Activated CD4-positive, alpha-beta T cell treated with anti-CD3 and anti-CD28 coated beads, Interleukin-2, amount 10 ng/mL, durations not matched to agents 7 days and 5 days (primary cell): ENCODE measurements at places on chromosomes 6 and 20. TPM values are rescaled to one million over a fixed set of nuclear protein-coding genes. Genes with fewer than 3 reads are reported as not detected.

- DNase-seq: no peak
Observed at GRCh38 chr20:45826381-45827019, 612 bp downstream of the TNNC2 start.

- DNase-seq: no peak
Observed at GRCh38 chr20:62266340-62266739, 28.0 kb downstream of the OSBPL2 start.

DNA sequence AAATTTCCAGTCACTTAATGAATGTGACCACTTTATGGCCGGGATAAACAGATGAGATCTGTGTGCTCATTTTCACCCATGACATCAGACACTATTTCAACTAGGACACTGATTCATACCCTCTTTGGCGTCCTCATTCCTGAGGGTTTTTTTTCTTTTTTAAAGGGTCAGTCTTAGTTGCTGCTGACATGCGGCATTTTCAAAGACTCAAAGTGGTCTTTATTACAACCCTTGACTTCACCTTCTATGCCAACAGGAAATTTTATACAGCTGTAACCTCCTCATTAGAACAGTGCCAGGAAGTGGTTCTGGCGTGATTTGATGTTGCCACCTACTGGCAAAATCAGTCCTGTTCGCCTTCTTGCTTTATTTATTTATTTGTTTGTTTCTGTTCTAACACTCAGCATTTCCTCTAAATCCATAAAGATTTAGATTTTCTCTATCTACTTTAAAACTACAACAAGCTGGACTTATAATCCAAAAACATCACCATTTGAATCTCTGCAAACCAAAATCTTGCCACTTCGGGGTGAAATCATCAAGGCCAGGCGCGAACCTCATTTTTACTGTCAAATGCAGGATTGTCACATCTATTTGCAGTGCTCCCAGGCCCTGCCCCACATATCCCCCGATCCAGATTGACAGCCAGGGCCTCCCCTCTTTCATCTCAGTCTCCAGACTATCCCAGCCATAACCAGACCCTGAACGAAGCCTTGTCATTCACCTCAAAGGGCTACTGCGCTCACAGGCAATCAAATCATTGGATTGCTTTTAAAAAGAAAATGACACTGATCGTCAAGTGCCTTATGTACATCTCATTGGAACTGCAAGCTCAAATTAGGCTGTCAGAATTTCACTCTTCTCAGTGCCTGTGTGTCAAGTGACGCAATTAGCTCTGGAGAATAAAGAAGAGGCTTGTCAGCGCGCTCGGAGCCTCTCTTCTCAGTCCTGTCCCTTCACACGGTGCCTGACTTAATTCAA lies 77.5 kb downstream of the C6orf118 start:
- DNase-seq: no peak

The CAPN11 gene
- total RNA-seq: 3.0 TPM

DNA sequence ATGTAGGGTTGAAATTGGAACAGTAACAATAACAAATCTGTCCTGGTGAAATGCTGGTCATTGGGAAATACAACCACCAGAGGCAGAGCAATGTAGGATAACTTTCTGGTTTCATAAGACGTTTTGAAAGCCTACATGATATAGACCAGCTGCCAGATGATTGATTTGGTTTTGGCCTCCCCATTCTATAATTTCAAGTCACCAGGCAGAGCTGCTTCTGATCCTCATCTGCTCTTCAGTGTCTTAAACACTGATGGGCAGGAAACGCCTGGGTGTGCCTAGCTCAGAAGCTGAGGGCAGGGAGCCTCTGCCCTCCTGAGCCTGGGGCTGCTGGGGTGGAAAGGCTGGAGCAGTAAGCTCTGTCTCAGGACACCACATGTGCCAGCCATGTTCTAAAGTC lies 24.5 kb downstream of the DHX35 start:
- no peak for DNase-seq

- no peak for DNase-seq
Observed at GRCh38 chr20:965956-966355, 36.2 kb downstream of the RSPO4 start.

DNA sequence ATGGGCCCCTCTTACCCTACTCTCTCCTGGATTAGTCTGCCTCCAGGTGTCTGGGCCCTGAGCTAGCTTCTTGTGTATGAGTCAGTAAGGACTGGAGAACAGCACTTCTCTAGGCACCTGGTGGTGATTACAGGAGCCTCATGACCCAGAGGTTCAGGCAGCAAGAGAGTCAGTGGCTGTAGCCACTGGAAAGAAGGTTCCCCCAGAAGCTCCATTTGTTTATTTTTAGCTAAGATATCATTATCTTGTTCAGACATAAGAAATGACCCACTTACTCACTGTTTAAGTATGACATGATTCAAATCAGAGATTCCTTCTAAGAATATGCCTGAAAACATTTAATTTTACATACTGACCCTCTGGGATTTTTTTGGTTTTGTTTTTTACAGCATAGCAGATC lies 23.6 kb upstream of the SLC4A11 start:
- no peak for DNase-seq

GRCh38 chr6:1942834-1943233 lies 302.6 kb downstream of the GMDS start:
- DNase-seq: no peak

- no peak for DNase-seq
Observed at GRCh38 chr6:45148278-45148677, 179.9 kb upstream of the RUNX2 start.

DNA sequence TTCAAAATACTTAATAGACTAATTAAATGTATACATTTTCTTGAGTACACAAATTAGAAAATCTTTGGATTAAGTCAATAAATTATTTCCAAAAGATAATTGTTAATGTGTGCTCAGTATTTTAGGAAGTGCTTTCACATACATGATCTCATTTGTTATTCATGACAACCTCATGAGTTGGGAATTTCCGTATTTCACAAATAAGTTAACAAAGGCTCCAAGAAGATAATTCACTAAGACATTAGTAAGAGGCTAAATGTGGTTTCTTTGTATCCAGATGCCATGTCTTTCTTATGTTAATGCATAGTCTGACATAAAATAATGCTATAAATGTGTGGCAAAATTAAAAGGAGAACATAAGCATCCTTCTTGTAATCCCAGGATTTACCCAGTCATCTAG lies 79.5 kb upstream of the TCF21 start:
- DNase-seq: no peak

GRCh38 chr6:18118330-18118729 lies 4.1 kb downstream of the NHLRC1 start:
- no peak for DNase-seq

The NNAT gene
- total RNA-seq: 0.17 TPM

- no peak for DNase-seq
Observed at GRCh38 chr6:55937261-55937947, 62.0 kb upstream of the BMP5 start.

The ADGB gene
- total RNA-seq: not detected

- no peak for DNase-seq
Observed at GRCh38 chr20:1955217-1955616, 38.6 kb downstream of the PDYN start.

DNA sequence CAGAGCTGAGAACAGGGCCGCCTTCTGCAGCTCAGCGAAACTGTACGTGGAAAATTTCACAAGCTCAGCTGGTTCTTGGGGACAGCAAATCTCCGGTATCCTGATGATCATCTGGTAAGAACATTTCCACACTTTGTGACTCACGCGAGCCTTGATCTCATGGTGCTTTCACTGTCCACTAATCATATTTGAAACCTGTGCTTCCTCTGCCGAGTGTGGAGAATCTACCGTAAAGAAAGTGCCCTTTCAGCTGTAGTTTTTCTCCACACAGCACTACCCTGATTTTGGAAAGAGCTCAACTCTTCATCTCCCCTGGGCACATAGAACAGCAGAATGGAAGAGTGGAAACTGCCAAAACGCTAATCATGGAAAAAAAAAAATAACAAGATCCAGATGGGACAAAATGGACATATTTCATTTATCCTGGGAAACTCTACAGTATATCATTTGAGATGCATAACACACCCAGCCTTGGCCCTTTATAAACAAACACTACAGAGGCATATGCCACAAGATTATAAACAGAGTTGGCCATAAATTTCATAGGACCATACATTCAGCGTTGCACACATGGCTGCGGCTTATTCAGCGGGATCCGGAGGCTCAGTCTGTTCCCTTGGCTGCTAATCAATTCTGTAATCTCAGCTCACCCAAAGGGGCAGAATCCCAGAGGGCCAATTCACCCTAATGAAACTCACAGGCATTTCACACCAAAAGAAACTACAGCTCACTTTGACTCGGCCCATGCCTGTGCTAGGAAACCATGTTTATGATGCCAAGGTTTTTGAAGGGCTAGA lies 434.5 kb downstream of the HDGFL1 start:
- no peak for DNase-seq

- peak; percentile 44 for DNase-seq
Observed at GRCh38 chr6:154301839-154302752, 54.5 kb downstream of the IPCEF1 start.
